ENCODE measurements at places on chromosomes 12 and 14.

DNA sequence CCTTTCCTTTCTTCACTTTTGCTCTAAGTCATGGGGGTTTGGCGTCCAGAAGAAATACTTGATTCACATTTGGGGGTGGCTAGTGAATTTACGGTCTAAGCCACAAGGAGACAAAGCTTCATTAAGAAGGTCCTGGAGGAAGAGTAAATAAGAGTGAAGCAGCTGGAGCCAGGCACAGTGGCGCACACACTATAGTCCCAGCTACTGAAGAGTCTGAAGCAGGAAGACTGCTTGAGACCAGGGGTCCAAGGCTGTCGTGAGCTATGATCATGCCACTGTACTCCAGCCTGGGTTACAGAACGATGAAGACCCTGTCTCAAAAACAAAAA is 23.3 kb downstream of the ACTN1 start:
- peaks cover 7% of the 10 kb centered on the region for H3K4me1 ChIP-seq
- no peak overlapping the region for H3K4me3 ChIP-seq
- no peak for DNase-seq
- H3K36me3 ChIP-seq = no peaks in the 10 kb centered on the region
- no peak overlapping the region for H3K27ac ChIP-seq

GRCh38 chr12:44258246-44258645 is 422.4 kb downstream of the TMEM117 start:
- no peak overlapping the region for H3K27ac ChIP-seq
- H3K36me3 ChIP-seq = no peaks in the 10 kb centered on the region
- no peaks in the 10 kb centered on the region for H3K4me1 ChIP-seq
- no peak for DNase-seq
- H3K4me3 ChIP-seq = no peak overlapping the region

DNA sequence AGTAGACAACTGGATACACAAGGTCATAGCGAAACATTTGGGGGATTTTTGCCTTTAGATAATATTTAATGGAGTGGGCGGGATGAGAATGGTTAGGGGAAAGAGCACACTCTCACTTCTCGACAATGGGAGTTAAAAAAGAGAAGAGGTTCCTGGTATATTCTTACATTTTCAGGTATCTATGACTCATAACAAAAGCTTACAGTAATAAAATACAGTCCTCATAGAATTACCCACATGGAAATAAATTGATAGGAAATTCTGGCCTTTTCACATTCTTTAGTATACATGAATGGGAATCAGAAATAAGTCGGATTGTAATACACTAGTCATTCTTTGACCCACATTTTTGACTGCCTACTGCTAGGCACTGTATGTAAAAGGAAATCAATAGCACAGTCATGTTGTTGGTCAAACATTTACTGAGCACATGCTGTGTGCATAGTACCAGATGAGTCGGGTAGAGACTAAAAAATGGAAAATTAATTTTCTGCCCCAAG is 8.2 kb upstream of the CRADD start:
- no peak for DNase-seq
- no peaks in the 10 kb centered on the region for H3K36me3 ChIP-seq
- no peaks in the 10 kb centered on the region for H3K27me3 ChIP-seq

DNA sequence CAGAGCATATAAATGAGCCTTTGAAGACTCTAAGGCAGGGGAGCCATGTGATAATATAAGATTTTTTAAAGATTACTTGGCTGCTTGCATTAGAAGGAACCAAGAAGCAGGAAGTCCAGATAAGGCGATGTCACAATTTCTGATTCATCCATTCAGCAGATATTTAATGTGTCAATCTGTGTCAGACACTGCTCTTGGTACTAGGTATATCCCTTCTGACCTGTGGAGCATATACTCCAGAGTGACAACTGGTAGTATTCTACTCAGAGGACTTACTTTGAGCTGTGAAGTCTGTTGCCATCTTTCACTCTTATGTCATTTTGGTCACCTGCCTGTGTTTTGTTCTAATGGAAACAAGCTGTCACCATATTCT is 10.7 kb downstream of the EID3 start:
- no peaks in the 10 kb centered on the region for H3K4me1 ChIP-seq
- H3K27ac ChIP-seq = no peak overlapping the region
- H3K36me3 ChIP-seq = peaks cover 6% of the 10 kb centered on the region

DNA sequence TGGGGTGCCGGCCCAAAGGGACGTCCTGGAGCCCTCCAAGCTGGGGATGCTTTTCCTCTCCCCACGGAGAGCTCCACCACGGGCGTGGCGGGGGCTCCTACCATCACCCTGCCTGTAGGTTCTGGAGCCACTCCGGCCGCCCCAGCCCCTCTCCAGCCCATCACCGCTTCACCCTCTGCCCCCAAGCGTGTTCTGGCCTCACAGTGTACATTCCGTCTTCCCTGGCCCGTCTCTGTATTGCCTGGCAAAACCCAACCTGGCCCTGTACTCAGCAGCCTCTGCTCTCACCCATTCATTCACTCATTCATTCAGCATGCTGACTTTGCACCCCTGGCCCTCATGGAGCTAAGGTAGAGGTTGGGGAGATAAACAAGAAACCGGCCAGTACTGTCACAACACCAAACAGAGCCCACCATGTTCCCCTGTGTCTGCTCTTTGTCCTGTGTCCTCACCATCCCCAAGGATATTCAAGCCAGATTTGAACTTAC is 20.3 kb downstream of the SLC25A29 start:
- H3K4me3 ChIP-seq = no peak overlapping the region
- H3K36me3 ChIP-seq = no peaks in the 10 kb centered on the region
- no peak overlapping the region for H3K27ac ChIP-seq
- peaks cover 2% of the 10 kb centered on the region for H3K4me1 ChIP-seq
- no peak for DNase-seq

DNA sequence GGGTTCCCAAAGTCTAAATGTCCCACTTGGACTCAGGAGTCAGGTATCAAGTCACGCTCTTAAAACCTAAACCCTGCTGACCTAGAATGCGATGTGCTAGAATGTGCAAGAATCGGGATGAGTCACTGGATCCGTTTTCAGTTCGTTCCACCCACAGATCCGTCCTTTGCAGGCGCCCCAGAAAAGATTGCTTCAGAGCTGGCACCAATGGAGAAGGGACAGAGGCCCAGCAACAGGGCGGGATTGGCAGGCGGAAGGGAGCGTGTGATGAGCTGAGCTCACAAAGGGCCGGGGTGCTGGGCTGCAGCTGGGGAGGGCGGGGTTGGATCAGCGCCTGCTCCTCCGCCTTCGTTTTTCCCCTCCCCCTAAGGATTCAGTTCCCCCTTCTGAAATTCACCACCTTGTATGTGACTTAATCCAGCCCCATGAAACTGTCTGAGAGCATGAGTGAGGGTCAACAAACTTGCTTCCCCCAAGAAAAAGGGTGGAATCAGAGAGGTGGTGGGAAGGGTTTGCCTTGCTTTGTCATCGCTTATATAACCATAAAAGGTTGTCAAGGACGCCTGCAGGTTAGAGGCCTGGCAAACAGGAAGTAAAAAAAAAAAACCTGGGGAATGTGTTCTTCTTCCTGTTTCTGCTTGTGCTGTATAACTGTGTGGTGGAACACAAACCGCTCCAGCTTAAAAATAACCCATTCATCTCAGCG is 2.8 kb upstream of the UBC start:
- H3K36me3 ChIP-seq = peaks cover 5% of the 10 kb centered on the region
- no peaks in the 10 kb centered on the region for H3K27me3 ChIP-seq
- H3K4me1 ChIP-seq = peaks cover 16% of the 10 kb centered on the region
- peak overlapping the region; percentile 20 for H3K4me3 ChIP-seq
